Spinal cord (tissue), 10 donors: ENCODE measurements at places on chromosomes 5 and 9. TPM values are rescaled to one million over a fixed set of nuclear protein-coding genes. Genes with fewer than 3 reads are reported as not detected.

PTRH1 gene
- 14.8 TPM for polyA plus RNA-seq

FAM200C gene
- polyA plus RNA-seq = 13.3 TPM

CCDC171 gene
- polyA plus RNA-seq = 10.7 TPM

SARDH gene
- polyA plus RNA-seq = 10.1 TPM

PRPF4 gene
- 22.5 TPM for polyA plus RNA-seq

FGFR4 gene
- 4.8 TPM for polyA plus RNA-seq

FIBCD1 gene
- 8.1 TPM for polyA plus RNA-seq
